ENCODE measurements at places on chromosomes 5 and 9.
A peak's percentile ranks its signal among the peaks of the same experiment; 100 is the strongest.

- no peak for DNase-seq
Observed at GRCh38 chr9:132609184-132609583, 26.8 kb downstream of the BARHL1 start.

GRCh38 chr5:123460296-123460729, 37.1 kb upstream of the CEP120 start:
- DNase-seq = no peak

GRCh38 chr9:133971121-133971951, 20.8 kb downstream of the VAV2 start:
- DNase-seq = no peak

DNA sequence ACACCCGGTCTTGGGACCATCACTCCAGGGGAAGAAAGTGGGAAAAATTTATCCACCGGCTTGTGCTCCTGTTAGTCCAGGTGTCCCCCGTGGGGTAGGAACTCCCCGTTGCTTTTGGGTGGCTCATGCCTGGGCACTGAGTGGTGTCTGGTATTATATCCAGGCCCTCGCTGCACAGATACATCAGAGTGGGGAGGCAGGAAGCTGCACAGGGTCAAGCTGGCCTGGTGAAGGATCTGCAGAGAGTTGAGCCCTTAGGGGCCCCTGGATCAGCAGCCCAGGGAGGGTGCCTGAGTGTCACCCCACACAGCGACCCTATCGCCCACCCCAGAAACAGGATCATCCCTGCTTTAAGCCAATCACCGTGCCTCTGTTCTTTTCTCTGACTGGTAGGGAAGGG, 24.4 kb upstream of the COL5A1 start:
- DNase-seq = no peak

DNA sequence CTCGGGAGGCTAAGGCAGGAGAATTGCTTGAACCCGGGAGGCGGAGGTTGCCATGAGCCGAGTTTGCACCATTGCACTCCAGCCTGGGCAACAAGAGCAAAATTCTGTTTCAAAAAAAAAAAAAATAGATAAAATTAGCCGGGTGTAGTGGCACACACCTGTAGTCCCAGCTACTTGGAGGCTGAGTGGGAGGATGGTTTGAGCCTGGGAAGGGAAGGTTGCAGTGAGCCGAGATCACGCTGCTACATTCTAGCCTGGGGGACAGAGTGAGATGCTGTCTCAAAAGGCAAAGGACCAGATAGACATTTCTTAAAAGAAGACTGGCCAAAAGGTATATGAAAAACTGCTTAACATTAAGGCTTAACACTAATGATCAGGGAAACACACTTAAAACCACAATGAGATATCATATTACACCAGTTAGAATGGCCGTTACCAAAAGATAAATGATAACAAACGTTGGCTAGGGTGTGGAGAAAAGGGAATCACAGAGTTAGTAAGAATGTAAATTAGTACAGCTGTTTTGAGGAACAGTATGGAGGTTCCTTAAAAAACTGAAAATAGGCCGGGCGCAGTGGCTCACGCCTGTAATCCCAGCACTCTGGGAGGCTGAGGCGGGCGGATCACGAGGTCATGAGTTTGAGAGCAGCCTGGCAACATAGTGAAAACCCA, 10.1 kb upstream of the MARVELD2 start:
- DNase-seq = no peak

GRCh38 chr5:1032551-1033027, 24.0 kb downstream of the NKD2 start:
- no peak for DNase-seq

DNA sequence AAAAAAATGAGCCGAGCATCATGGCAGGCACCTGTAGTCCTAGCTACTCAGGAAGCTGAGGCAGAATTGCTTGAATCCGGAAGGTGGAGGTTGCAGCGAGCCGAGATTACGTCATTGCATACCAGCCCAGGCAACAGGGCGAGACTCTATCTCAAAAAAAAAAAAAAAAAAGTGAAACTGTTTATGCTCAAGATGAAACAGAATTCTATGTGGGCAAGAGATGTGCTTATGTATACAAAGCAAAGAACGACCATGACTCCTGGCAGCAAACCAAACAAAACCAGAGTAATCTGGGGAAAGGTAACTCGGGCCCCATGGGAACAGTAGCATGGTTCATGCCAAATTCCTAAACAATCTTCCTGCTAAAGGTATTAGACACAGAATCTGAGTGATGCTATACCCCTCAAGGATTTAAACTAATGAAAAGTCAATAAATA, 32.6 kb upstream of the PLAC8L1 start:
- DNase-seq = no peak

DNA sequence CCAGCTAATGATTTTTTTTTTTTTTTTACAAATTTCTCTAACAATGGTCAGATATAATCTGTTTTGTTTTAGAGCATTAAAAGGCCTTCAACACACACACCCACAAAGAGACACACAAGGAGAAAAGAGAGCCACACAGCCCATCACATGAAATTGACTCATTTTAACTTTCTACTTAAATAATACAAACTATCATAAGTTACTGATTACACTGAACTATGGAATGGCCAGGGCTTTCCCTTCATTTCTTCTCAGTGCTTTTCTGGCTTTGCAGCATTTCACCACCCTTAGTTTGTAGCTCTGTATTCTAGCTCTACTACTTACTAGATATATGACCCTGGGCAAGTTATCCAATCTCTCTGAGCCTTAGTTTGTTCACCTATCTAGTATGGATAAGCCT, 13.2 kb downstream of the REEP5 start:
- DNase-seq = no peak

- no peak for DNase-seq
Observed at GRCh38 chr9:84343111-84343521, 2.6 kb upstream of the SLC28A3 start.

DNA sequence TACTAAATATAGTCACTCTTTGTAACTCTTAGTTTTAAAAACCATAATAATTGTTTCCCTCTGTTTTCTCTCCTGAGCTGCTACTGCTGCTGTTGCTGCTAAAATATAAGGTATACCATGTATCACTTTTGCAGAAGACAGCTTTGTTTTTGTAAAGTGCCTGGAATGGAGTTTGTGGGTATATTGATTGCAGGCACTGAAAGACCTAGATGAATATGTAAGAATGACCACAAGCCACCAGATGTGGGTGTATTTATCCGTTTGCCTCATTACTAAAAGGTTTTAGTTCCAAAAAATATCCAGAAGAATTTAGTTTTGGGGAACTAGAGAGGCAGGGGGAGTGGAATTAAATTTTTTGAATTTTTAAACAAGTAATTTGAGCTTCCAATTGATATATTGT, 151.1 kb upstream of the CDKN2B start:
- DNase-seq = no peak

GRCh38 chr5:174098694-174099093, 53.2 kb downstream of the NSG2 start:
- DNase-seq = no peak

GRCh38 chr9:27145143-27145542, 36.1 kb downstream of the TEK start:
- DNase-seq = no peak

DNA sequence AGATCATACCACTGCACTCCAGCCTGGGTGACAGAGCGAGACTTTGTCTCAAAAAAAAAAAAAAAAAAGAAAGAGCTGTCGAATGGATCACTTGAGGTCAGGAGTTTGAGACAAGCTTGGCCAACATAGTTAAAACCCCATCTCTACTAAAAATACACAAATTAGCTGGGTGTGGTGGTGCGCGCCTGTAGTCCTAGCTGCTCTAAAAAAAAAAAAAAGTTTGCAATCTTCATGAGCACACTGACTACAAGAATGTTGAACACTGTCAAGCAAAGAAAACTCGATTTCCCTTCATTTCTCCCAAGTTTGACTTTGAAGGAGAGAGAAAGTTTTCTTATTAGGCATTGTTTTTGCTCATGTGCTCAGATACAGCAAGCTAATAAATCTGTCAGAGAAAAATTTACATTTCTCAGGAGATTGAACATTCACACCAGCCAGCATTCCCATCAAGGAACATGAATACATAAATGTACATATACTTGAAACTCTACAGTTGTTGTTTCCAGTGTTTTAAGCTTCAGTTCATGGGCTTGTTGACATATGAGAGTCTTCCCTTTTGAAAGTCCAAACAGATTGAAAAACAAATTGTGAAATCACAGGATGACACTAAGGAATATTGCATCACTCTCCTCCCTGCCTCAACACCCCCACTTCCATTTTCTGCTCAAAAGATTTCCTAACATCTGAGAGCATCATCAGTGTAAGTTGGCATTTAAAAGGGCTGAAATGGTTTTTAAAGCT, 81.8 kb downstream of the ARRDC3 start:
- no peak for DNase-seq

- DNase-seq = no peak
Observed at GRCh38 chr9:120348951-120349429, 231.0 kb downstream of the CDK5RAP2 start.

DNA sequence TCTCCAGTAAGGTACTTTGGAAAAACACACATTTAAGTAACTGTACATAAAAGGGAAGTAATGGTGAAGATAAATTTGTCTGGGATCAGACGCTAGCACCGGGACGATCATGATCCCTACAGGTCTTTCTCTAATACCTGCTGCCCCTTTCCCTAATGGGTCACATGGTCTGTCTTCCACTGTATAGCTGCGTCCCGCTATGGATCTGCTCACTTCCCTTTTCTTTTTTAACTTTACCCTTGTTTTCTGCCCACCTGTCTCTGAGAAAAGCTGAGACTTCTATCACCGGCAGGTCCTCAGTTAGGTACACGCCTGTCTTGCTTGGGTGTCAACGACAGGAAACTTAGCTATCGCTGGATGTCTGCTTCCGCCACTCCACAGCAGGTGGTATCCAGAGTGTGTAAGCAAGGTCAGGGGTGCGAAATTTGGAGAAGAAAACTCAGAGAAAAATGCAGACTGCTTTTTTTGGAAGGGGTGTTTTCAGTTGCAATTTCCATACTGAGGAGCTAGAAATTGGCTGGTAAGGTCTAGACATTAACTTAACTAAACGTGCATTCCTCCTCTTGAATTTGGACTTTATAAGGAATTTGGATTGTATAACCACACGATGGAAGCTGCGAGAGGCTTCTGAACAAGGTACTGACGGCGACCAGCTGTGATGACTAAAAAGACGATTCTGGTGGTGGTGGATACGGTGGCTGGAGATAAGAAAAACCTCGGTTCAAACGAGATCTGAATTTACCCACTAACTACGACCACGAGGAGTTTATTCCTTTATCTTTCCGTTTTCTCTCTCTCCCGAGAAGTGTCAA, 1.1 kb upstream of the ICE1 start:
- peak; percentile 11 for DNase-seq

Data from hematopoietic multipotent progenitor cell treated with erythropoietin and hydrocortisone succinate and interleukin-3 and kit ligand, for 17 days (in vitro differentiated cells).